ENCODE measurements at places on chromosomes 12 and 14.

GRCh38 chr14:41606532-41607303, at the start of gene LRFN5:
Gene LRFN5, plus strand, starts transcription at chr14:41606876.
- DNase-seq = no peak

DNA sequence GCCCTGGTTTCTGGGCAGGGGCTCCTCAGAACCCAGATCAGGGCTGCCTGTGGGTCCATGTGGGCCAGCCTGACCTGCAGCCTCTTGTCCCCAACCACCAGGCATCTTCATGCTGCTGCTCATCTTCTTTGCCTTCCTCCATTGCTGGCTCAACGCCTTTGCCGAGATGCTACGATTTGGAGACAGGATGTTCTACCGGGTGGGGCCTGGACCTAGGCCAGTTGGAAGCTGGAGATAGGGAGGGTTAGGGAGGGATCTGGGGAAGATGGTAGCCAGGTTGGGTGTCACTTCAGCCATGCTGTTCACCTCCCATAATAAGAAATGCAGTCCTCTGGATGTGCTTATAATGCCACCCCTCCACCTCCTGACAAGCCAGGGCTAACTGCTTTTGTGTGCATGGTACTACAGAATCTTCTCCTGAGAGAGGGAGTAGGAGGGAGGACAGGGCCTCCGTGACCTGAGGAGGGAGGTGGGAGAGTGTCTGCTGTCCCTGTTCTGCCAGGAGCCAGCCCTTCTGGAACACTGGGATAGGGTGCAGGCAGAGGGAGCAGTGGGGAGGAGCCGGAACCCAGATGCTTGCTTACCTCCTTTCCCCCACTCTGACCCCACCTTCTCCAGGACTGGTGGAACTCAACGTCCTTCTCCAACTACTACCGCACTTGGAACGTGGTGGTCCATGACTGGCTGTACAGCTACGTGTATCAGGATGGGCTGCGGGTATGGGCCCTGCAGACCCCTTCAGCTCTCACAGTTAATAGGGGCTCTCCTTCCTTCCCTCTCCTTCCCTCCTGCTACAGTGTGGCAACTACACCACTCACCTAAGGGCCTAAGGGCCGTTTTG, 17.6 kb downstream of the SOAT2 start:
- DNase-seq = no peak

DNA sequence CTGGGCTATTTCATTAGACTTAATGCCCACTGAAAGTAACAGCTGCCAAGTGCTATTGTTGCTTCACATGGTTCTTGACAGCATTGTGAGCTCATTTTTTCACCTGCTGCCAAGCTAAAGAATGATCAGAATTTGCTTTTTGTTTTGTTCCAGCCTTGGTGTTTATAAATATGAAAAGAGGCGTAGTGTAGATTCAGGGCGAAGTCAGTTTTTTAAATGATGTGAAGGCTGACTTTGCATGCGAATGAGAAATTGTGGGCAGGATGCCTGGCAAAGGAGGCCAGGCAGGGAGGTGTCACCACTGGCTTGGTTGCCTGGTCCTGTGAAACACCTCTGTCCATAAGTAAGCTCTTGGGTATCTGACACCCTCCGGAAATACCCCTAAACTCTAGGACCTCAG, 93.3 kb upstream of the NAP1L1 start:
- DNase-seq = no peak

DNA sequence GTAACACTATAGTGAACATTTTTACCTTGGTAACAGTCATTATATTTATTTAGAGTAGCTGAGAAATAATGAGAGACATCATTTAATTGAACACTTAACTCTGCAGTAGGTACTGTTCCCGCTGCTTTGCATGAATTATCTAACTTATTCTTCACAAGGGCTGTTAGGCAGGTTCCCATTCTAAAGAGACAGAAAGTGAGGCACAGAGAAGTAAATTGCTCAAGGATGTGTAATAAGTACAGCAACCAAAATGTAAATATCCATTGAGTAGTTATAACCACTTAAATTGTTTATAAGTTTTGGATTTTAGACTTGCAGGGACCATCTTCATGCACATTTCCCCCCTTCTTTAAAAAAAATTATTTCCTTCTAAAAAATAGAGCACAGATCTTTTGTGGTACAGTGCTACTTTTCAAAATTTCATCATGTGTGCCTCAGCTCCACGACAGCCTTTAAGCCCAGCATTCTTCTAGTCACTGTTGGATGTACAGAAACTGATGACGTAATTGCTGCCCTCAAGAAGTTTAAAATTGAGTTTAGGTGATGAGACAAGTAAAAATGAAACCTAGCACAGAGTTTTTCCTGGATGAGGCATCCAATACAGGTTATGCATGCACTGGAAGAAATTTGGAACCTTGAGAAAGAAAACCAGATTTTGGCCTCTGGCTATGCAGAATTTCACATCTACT, 6.0 kb upstream of the MANSC4 start:
- DNase-seq = no peak

DNA sequence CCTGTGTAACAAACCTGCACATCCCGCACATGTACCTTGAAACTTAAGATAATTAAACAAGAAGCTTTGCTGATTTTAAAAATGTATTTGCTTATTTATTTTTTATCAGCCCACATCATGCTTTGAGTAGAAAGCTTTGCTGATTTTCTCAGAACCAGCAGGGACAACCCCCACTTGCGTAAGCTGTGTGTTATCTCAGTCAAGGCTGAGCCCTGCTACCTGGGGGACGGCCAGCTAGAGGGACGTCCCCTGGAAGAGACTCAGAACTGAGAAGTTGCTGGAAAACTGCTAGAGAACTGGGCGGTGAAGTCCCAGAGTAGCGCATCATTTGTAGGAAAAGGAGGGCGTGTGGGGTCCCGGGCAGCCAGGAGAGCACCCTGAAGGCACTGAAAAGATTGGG, 4.1 kb upstream of the PLEK2 start:
- DNase-seq = no peak

DNA sequence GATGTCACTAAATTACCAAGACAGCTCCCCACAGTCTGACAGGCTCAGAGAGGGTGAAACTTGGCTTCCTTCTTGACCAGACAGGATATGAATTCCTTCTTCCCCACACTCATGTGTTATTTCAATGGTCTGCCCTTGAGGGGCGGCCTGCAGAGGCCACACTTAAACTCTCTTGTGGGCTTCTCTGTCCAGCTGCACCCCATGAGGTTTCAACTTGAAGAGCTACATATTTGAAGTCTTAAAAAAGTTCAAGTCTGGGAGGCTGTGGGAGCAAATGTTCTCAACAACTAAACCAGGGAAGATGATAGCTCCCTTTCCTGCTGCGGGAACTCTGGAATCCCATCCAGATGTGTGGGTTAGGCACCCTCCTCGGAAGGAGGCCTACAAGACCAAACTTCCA, 98.3 kb downstream of the TTC7B start:
- no peak for DNase-seq

GRCh38 chr12:62865065-62865464, 69.9 kb downstream of the PPM1H start:
- no peak for DNase-seq

DNA sequence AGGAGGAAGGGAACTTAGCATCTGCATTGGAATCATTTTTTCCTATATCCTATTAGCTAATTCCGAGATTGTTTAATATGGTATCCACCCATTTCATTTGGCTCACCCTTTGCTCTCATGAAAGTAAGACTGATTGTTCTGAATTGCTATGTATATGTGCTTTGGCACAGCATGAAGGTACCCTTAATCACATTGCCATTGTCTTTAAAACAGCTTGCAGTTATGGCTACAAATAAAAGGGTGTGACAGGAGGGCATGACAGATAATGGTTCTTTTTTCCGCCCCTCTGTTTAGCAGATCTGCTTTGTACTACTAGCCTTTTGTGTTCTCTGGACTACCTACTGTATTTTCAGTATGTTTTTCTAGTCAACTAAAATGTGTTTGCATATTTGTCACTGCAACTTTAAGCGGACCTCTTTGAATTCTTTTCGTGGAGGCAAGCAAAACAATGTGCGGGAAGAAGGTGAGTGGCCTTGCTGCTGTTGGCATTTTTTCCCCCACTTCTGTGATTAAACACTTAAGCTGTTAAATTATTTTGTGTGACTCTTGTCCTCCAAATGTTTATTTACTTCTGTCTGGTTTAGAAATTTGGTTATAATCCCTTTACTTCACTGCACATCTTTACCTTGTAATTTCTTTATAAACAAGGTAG, 35.8 kb downstream of the FBXO34 start:
- no peak for DNase-seq

GRCh38 chr14:50573862-50574261, 13.9 kb downstream of the ATL1 start:
- DNase-seq = no peak

DNA sequence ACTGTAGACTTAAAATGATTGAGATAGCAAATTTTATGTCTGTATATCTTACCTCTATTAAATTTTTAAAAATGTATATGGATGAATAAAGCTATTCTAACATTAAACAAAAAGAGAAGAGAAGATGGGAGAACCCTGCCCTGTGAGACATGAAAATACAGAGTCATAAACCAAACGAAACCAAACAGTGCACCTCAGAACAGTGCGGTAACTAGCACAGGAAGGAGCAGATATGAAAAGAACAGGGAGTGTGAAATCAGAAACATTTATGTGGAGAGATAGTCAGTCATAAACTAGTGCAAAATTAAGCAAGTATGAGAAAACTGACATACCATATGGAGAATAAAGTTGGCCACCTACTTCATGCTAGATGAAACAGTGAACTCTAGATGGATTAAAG, 135.1 kb downstream of the ERC1 start:
- DNase-seq = no peak

- no peak for DNase-seq
These were observed 17.4 kb upstream of the GCH1 start for GRCh38 chr14:54920052-54920451.

DNA sequence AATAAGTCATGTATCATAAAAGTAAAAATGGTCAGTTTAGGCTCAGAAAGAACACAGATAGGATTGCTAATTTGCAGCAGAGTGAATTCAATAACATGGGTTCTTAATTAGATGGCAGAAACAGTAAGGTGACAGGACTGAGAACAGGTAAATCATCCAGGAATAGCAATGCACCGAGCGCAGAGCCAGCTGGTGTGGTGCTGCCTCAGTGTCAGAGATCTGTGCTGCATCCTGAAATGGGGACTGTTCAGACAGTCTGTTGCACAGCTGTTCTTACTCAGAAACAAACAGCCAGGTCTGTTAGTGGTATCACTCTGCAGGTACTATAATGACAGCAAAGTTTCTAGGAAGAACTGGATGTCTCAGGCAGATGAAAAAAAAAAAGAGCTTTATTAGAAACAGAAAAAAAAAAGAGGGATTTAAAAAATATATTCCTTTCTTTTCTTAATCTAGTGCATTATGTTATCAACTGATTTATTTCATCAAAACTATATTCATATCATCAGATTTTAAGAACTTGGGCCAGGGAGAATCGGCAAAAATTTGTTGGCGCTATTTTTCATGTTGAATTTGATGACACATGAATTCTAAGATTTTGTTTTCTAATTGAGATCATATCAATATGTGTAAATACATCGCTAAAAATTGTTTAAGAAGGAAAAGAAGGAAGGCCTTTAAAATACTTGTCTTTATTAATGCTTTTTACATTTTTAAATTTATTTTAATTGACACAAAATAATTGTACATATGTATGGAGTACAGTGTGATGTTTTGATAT, 501.8 kb downstream of the PRKD1 start:
- no peak for DNase-seq

GRCh38 chr12:72313806-72314205, 41.6 kb downstream of the TRHDE start:
- DNase-seq = no peak

- DNase-seq = no peak
These were observed 117.3 kb downstream of the CPNE8 start for GRCh38 chr12:38788106-38788505.

GRCh38 chr14:92161521-92161920, 39.8 kb downstream of the CPSF2 start:
- DNase-seq = no peak

DNA sequence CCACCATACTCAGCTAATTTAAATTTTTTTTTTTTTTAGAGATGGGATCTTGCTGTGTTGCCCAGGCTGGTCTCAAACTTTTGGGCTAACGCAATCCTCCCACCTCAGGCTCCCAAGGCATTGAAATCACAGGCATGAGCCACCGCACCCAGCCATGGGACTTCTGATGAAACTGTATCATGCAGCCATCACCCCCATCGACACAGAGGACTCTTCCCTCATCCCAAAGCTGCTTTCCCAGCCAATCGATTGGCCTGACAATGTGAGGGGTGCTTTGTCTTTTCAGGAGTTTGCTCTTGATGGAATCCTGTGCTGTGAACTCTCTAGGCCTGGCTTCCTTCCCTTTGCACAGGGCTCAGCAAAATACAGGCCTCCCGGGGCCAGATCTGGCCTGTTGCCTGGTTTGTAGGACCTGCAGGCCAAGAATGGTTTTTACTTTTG, 59.6 kb upstream of the NCOR2 start:
- no peak for DNase-seq

- no peak for DNase-seq
These were observed 26.9 kb downstream of the SAMD4A start for GRCh38 chr14:54593860-54594259.

DNA sequence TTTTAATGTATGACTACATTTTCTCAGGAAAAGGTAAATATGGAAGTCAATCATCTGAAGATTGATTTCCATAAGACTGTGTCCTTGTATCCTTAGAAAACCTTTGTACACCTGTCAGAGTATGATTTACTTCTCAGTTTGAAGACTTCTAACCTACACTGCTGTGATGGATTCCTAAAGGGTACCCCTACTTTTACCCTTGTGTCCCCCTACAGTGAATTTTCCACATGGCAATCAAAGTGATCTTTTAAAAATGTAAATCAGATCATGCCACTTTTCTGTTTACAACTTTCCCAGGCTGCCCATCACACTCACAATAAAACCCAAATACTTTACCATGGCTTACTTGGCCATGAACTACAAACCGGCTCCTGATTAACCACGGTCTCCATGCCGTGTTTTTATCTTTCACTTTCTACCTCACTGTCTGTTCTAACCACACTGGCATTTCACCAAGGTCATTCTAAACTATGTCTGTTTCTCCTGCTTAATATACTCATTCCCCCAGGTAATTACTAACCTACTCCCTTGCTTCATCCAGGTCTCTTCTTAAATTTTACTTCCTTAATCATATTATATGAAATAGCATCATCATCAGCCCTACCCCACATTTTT, 8.1 kb downstream of the DNAI7 start:
- DNase-seq = no peak

- DNase-seq = no peak
These were observed 30.9 kb upstream of the TUBA1C start for GRCh38 chr12:49233842-49234526.

GRCh38 chr14:47261350-47261749, 414.1 kb downstream of the MDGA2 start:
- no peak for DNase-seq

GRCh38 chr12:16492820-16493797, 112.9 kb downstream of the LMO3 start:
- DNase-seq = no peak

GRCh38 chr14:45492876-45493275, 239.9 kb upstream of the MIS18BP1 start:
- DNase-seq = no peak

DNA sequence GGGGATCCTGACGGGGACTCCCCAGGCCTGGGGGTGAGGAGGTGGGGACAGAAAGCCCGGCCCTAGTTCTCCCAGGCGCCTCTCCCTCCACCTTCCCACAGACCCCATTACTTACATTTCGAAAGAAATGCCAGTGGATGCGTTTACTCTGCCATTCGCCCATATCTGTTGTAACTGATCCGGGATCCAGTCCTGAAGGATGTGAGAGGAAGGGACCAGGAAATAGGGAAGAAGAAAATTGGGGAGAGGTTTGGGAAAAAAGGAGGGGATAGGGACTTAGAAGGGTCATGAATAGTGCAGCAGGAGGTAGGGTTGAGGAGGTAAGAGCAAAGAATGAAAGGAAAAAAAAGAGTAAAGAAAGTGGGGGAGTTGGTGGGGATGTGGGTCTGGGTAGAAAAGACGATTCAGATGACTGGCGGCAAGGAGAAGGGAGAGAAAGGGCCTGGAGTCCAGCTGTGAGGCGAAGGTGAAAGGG, 1.1 kb downstream of the HOXC12 start:
- no peak for DNase-seq
